Activated CD4-positive, alpha-beta T cell treated with anti-CD3 and anti-CD28 coated beads for 36 hours (primary cell): ENCODE measurements at places on chromosomes 3 and 15. TPM values are rescaled to one million over a fixed set of nuclear protein-coding genes. Genes with fewer than 3 reads are reported as not detected.

Gene C2CD4A
- total RNA-seq, result 0.61 TPM

Gene CASR
- 0.05 TPM for total RNA-seq

Gene UROC1
- not detected for total RNA-seq

Gene MKRN3
- 2.2 TPM for total RNA-seq

Gene IL20RB
- 0.93 TPM for total RNA-seq

Gene CILP
- total RNA-seq, result not detected

Gene LRRC31
- not detected for total RNA-seq

Gene CCDC9B
- 0.65 TPM for total RNA-seq

Gene ANAPC13
- 39.7 TPM for total RNA-seq

Gene GOLGA8H
- not detected for total RNA-seq

Gene GOLGA6L4
- 1.0 TPM for total RNA-seq

DNA sequence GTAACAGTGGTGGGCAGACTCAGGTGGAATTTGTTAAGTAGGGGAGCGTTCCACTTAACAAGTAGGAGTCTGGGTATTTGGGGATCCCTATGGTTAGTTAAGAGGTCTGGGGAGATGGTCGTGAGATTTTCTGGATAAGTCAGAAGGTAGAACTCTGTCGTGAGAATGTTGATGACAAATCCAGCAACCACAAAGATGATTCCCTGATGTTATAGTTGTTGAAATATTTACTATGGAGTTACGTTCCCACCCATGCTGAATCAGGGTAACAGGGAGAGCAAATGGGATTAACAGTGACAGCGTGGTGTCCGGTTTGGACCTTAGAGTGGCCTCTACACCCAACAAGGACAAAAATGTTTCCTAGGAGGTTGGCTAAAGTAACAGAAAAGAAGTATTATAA is 110.8 kb downstream of the MFSD1 start:
- H3K27ac ChIP-seq, result no peak overlapping the region
- no peak for DNase-seq
- peaks cover 8% of the 10 kb centered on the region for H3K27me3 ChIP-seq
- no peaks in the 10 kb centered on the region for H3K4me1 ChIP-seq
- H3K36me3 ChIP-seq, result no peaks in the 10 kb centered on the region
- no peak overlapping the region for H3K4me3 ChIP-seq

DNA sequence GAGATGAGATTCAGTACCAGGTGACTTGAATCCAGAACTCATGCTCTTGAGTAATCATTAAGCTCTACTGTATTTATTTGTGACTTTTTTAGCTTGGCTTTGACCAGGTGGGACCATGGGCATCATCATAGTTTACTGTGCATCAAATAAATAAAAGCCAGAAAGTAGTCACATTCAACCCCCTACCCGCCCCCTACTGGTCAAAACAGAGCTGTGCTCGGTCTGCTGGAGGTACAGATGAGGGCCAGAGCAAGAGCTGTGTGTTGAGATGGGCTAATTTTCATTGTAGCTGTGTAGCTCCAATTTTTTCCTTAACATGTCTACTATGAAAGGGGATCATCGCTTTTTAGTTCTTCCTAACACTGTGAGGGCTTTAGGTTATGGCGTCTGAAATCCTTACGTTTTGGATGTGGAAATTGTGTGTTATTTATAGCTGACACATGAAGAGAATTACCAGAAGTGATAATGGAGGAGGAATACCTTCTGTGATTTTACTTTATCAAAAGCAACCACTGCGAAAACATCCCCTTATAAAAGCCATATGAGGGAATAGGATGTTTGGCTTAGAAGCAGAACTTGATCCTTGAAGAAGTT is 375.1 kb downstream of the PTPRG start:
- no peaks in the 10 kb centered on the region for H3K36me3 ChIP-seq
- H3K27ac ChIP-seq, result no peak overlapping the region
- no peaks in the 10 kb centered on the region for H3K4me1 ChIP-seq
- peaks cover 6% of the 10 kb centered on the region for H3K27me3 ChIP-seq
- no peak overlapping the region for H3K4me3 ChIP-seq

- no peaks in the 10 kb centered on the region for H3K36me3 ChIP-seq
- H3K27me3 ChIP-seq, result no peaks in the 10 kb centered on the region
- H3K4me1 ChIP-seq, result no peaks in the 10 kb centered on the region
- H3K27ac ChIP-seq, result no peak overlapping the region
Measured at GRCh38 chr3:78154521-78155186, 1114.8 kb downstream of the ROBO2 start.

GRCh38 chr3:177402533-177402932 is 205.3 kb upstream of the TBL1XR1 start:
- DNase-seq, result no peak
- no peaks in the 10 kb centered on the region for H3K27me3 ChIP-seq
- H3K27ac ChIP-seq, result no peak overlapping the region
- H3K4me1 ChIP-seq, result peaks cover 3% of the 10 kb centered on the region
- H3K36me3 ChIP-seq, result no peaks in the 10 kb centered on the region
- no peak overlapping the region for H3K4me3 ChIP-seq

GRCh38 chr3:111965484-111965883 is 13.3 kb upstream of the ABHD10 start:
- no peak overlapping the region for H3K4me3 ChIP-seq
- no peaks in the 10 kb centered on the region for H3K27me3 ChIP-seq
- no peak for DNase-seq
- H3K36me3 ChIP-seq, result no peaks in the 10 kb centered on the region

DNA sequence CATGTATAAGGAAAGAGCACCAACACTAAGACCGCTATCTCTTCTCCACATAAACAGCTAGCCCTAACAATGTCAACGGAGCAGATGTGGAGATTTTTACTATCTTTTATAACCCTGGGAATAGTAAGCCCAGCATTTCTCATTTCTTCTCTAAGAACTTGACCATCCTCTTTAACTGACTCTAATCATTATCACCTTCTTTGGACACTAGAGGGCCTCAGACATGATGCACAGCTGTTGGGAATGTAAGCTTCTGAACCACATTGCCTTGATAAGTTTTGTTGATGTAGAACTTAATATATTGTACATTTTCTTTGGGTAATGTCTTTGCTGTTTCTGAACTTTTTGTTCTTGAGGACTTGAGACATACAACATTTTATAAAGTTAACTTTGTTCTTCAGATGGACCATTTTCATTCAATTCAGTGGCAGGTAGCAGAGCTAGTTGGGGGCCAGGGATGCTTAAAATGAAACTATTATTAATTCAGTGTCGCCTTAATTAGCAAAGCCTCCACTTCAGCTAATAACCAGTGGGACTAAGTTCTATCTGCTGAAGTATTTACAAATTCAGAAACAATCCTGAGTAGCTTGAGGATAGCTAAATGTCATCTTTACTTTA is 9.6 kb upstream of the TAGLN3 start:
- H3K4me3 ChIP-seq, result no peak overlapping the region
- DNase-seq, result no peak
- H3K36me3 ChIP-seq, result peaks cover 51% of the 10 kb centered on the region
- no peaks in the 10 kb centered on the region for H3K27me3 ChIP-seq

- no peaks in the 10 kb centered on the region for H3K4me1 ChIP-seq
- H3K36me3 ChIP-seq, result no peaks in the 10 kb centered on the region
- DNase-seq, result peak; percentile 51
- H3K27ac ChIP-seq, result no peak overlapping the region
- H3K27me3 ChIP-seq, result peaks cover 2% of the 10 kb centered on the region
Measured at GRCh38 chr3:16064642-16065414, 109.7 kb upstream of the GALNT15 start.

- H3K4me1 ChIP-seq, result no peaks in the 10 kb centered on the region
- no peaks in the 10 kb centered on the region for H3K36me3 ChIP-seq
- H3K27me3 ChIP-seq, result peaks cover 28% of the 10 kb centered on the region
- H3K4me3 ChIP-seq, result no peak overlapping the region
- no peak overlapping the region for H3K27ac ChIP-seq
- no peak for DNase-seq
Measured at GRCh38 chr3:155737844-155738460, 6.9 kb downstream of the PLCH1 start.

DNA sequence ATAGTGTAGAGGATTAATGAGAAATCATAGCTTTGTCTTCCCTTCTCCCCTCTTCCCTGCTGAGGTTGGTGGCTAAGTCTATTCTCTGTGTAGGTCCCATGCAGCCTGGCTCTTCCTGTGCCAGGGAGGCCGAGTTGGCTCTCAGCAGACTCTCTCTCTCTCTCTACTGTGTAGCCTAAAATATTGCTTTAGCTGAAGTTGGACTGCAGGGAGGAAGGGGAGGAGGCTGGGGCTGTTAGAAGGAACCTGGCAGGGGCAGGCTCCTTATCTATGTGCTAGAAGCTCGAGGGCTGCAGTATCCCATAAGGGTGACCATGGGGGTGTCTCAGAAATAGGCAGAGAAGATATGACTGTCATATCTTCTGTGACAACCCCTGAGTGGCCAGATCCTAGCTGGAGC is 160.8 kb downstream of the EPHB1 start:
- no peaks in the 10 kb centered on the region for H3K4me1 ChIP-seq
- H3K27ac ChIP-seq, result no peak overlapping the region
- no peaks in the 10 kb centered on the region for H3K27me3 ChIP-seq
- no peaks in the 10 kb centered on the region for H3K36me3 ChIP-seq

- H3K4me3 ChIP-seq, result no peak overlapping the region
- DNase-seq, result no peak
- H3K36me3 ChIP-seq, result no peaks in the 10 kb centered on the region
- no peaks in the 10 kb centered on the region for H3K4me1 ChIP-seq
- peaks cover 3% of the 10 kb centered on the region for H3K27me3 ChIP-seq
Measured at GRCh38 chr3:124691599-124691998, 38.7 kb upstream of the UMPS start.

DNA sequence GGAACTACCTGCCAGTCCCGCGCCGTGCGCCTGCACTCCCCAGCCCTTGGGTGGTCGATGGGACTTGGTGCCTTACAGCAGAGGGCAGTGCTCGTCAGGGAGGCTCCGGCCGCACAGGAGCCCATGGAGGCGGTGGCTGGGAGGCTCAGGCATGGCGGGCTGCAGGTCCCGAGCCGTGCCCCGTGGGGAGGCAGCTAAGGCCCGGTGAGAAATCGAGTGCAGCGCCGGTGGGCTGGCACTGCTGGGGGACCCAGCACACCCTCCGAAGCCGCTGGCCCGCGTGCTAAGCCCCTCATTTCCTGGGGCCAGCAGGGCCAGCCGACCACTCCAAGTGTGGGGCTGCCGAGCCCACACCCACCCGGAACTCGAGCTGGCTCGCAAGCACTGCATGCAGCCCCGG is 580.2 kb downstream of the ZIC1 start:
- no peaks in the 10 kb centered on the region for H3K4me1 ChIP-seq
- no peak overlapping the region for H3K4me3 ChIP-seq
- no peaks in the 10 kb centered on the region for H3K36me3 ChIP-seq

GRCh38 chr15:85534031-85534430 is 153.6 kb downstream of the AKAP13 start:
- peaks cover 40% of the 10 kb centered on the region for H3K4me1 ChIP-seq
- H3K36me3 ChIP-seq, result peaks cover 9% of the 10 kb centered on the region
- H3K27ac ChIP-seq, result peak overlapping the region; percentile 79
- no peaks in the 10 kb centered on the region for H3K27me3 ChIP-seq
- no peak overlapping the region for H3K4me3 ChIP-seq

DNA sequence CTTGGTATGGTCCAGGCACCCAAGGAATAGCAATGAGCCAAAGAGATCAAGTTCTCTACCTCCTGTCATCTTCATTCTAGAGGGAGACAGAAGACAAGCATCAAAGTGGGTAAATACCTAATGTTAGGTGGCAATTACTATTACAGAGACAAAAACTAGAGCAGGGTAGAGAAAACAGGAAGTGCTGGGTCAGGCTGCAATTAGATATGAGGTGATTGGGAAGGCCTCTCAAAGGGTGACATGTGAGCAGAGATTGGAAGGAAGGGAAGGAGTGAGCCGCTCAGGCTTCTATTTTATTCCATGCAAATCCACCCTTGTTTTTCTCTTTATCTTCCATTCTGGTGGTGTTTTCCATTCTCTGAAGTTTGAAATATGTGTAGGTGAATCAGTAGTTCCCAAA is 37.4 kb downstream of the EBLN2 start:
- H3K4me3 ChIP-seq, result no peak overlapping the region
- no peaks in the 10 kb centered on the region for H3K36me3 ChIP-seq
- no peak for DNase-seq

GRCh38 chr3:53109891-53110771 is 20.1 kb downstream of the RFT1 start:
- H3K4me3 ChIP-seq, result peak overlapping the region; percentile 6
- peak overlapping the region; percentile 90 for H3K27ac ChIP-seq
- DNase-seq, result peak; percentile 85
- no peaks in the 10 kb centered on the region for H3K27me3 ChIP-seq
- peaks cover 35% of the 10 kb centered on the region for H3K4me1 ChIP-seq
- H3K36me3 ChIP-seq, result peaks cover 46% of the 10 kb centered on the region

- peaks cover 31% of the 10 kb centered on the region for H3K36me3 ChIP-seq
- H3K27me3 ChIP-seq, result no peaks in the 10 kb centered on the region
- DNase-seq, result no peak
- no peak overlapping the region for H3K4me3 ChIP-seq
- no peak overlapping the region for H3K27ac ChIP-seq
- peaks cover 5% of the 10 kb centered on the region for H3K4me1 ChIP-seq
Measured at GRCh38 chr3:47433796-47434195, 41.9 kb downstream of the SCAP start.

DNA sequence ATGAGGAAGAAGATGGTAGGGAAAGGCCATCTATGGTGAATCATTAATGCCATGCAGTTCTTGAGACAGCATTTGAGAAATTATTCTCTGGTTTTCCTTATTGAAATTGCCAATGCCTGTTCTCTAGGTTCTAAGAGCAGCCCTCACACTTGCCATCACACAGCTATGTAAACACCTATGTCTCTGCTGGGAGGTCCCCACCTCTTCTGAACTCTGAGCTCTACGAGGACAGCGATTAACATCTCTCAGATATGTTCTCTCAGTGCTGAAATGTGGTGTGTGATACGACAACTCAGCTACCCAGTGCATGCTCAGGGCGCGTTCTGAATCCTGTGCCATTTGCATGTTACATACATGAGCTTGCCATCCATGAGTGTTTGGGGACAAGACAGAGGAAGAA is 131.3 kb upstream of the CTDSPL start:
- H3K27me3 ChIP-seq, result peaks cover 3% of the 10 kb centered on the region
- H3K4me3 ChIP-seq, result no peak overlapping the region
- no peak overlapping the region for H3K27ac ChIP-seq
- no peaks in the 10 kb centered on the region for H3K36me3 ChIP-seq

- H3K27ac ChIP-seq, result no peak overlapping the region
- peaks cover 7% of the 10 kb centered on the region for H3K4me1 ChIP-seq
- no peak for DNase-seq
- no peak overlapping the region for H3K4me3 ChIP-seq
- H3K27me3 ChIP-seq, result no peaks in the 10 kb centered on the region
Measured at GRCh38 chr3:27500035-27500434, 15.9 kb upstream of the SLC4A7 start.

- H3K36me3 ChIP-seq, result no peaks in the 10 kb centered on the region
- H3K4me1 ChIP-seq, result peaks cover 9% of the 10 kb centered on the region
- no peak for DNase-seq
- no peak overlapping the region for H3K27ac ChIP-seq
Measured at GRCh38 chr3:43010638-43011037, 31.5 kb downstream of the GASK1A start.

- H3K27ac ChIP-seq, result no peak overlapping the region
- no peak overlapping the region for H3K4me3 ChIP-seq
- H3K36me3 ChIP-seq, result peaks cover 1% of the 10 kb centered on the region
- no peaks in the 10 kb centered on the region for H3K4me1 ChIP-seq
Measured at GRCh38 chr3:50124800-50125178, 30.3 kb upstream of the SEMA3F start.

- H3K4me3 ChIP-seq, result no peak overlapping the region
- peaks cover 4% of the 10 kb centered on the region for H3K27me3 ChIP-seq
- H3K4me1 ChIP-seq, result no peaks in the 10 kb centered on the region
Measured at GRCh38 chr3:29503958-29504357, 223.1 kb downstream of the RBMS3 start.

GRCh38 chr15:37824717-37825382 is 109.6 kb upstream of the TMCO5A start:
- H3K4me1 ChIP-seq, result no peaks in the 10 kb centered on the region
- H3K36me3 ChIP-seq, result no peaks in the 10 kb centered on the region
- no peak overlapping the region for H3K4me3 ChIP-seq
- no peak for DNase-seq
